ENCODE measurements at places on chromosomes 4 and X. TPM values are rescaled to one million over a fixed set of nuclear protein-coding genes. Genes with fewer than 3 reads are reported as not detected.

DNA sequence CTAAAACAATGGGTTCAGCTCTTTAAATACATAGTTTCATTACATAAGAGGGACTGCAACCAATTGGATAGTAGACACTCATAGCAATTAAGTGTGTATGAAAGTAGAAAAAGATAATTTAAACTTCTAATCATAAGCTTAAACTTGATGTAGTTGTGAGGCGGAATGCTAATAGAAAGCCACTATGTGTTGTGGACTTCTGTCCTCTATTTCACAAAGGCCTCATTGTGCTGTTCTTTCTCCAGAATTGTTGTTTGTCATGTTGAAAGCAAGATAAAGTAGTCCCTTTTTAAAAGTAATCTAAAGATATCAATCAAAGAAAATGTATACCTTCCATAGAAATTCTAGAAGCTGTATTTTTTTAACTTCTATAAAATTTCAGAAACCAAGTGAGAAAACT, 329.4 kb downstream of the KLHL4 start:
- no peak for DNase-seq

- no peak for DNase-seq
These were observed 85.8 kb upstream of the RPS6KA3 start for GRCh38 chrX:20352504-20352903.

DNA sequence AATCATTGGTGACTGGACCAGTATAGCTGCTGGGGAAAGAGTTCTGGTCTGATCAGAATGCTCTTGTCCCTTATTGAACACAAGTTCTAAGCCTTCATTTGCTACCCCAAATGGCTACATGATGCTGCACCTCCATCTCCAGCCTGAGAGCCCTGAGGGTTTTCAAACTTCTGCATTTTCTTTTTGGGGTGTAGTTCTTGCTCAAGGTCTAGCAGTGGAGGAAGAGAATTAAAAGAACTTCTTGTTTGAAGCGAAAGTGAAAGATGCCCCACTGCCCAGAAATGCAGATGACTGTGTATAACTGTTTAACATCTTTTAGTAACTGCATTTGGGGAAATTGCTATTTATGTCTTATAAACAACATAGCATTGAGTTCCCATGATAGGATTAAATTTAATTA, 38.5 kb downstream of the LAMTOR3 start:
- DNase-seq = no peak

DNA sequence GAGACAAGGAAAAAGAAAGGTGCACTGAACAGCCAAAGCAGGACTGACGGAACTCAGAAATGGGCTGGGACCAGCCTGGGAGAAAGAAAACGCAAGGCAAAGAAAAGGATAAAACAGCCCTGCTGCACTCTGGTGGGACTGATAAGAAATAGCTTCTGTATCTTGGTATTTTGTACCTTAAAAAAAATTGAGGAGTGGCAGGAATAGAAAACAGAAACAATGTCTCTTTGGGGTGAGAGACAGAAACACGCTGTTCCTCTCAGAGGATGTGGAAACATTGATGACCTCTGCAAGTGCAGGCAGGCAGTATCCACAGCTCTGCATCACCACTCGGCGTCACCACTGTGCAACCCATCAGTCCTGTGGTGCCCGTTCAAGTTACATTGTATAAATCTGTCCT, 152.5 kb upstream of the SPRY1 start:
- peak; percentile 58 for DNase-seq

GRCh38 chr4:166017804-166018203, 144.8 kb downstream of the TLL1 start:
- DNase-seq = no peak

The RRH gene
- 0.66 TPM for total RNA-seq

The PSAPL1 gene
- total RNA-seq = not detected

All from breast epithelium (tissue), 4 donors.